ENCODE measurements at places on chromosomes 16 and 17.

- DNase-seq: no peak
Measured at GRCh38 chr17:37815536-37815935, 70.7 kb upstream of the HNF1B start.

GRCh38 chr16:27676839-27677238 lies 126.9 kb downstream of the KATNIP start:
- DNase-seq: no peak

DNA sequence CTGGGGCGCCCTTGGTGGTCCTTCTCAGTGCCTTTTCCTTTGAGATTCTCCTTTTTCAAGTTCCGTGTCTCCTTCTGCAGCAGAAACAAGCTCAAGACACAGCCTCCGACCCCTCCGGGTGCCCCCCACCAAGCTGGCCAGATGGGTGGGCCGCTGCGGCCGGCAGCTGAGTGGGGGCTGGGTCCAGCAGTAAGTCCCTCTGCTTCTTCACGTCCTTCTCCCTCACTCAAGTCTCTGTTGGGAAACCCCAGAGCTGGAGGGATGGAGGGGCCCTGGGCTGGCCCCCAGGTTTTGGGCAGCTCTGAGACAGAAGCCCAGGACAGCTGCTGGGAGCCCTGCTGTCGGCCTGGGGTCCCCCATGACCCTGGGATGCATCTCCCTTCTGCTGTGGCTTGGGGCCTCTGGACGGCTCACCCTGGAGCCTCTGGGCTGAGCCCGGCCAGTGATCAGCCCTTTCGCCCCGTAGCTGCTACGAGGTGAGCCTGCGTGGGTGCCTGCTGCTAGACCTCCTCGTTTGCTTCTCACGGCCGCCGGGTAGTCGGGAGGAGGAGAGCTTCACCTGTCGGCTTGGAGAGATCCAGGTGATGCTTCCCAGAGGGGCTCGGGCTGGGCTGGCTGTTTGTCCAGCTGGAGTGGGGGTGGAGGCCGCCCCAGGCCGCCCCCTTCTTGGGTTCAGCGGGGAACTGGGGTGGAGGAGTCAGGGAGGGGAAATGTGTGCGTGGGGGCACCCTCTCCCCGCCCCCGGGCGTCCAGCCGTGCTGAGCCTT lies 10.7 kb downstream of the ENGASE start:
- no peak for DNase-seq

DNA sequence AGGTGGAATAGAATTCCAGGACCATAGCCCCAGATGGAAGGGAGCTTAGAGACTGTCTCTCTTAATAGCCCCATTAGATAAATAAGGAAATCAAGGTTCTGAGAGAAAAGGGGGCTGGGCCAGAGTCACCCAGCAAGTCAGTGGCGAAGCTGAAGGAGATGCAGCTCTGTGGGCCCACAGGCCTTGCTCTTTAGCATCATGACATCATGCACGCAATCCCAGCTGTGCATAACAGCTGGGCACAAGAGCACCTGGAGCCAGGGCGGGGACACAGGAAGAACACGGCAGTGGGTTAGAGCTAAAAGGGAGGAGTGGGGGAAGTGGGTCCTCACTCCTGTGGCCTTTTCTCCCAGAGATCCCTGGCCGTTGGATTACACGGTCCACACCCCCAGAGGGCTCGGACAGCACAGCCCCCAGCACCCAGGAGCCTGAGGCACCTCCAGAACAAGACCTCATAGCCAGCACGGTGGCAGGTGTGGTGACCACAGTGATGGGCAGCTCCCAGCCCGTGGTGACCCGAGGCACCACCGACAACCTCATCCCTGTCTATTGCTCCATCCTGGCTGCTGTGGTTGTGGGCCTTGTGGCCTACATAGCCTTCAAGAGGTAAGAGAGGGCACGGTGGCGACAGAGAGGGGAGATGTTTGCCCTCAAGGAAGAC lies 15.1 kb downstream of the NGFR start:
- no peak for DNase-seq

DNA sequence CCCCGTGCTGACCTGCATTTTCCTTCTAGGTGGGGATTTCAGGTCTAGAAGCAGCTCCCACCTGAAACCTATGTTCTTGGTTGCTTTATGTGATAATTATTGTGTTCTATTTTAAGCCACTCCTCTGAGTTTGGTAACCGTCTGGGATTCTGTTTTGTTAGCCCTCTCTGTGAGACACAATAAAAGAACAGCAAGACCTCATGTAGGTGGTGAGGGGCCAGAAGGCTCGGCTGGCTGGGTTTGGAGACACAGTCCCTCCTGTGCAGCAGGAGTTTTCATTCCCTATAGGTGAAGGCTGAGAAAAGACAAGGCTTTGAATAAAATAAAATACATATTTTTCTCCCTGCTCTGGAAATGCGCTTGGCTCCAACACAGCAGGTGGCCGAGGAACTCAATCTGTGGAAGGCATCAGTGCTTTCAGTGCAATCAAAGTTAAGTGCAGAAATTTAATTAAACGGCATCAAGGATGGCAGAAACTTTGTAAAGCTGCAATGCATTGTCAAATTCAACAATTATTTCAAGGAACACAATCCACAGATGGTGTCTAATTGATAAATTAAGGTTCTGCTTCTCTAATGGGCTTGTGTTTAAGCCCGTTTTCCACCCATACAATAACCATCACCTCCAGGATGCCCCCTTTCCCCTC lies 107.8 kb downstream of the MSI2 start:
- peak; percentile 26 for DNase-seq
